Globus pallidus (tissue), 1 donor: ENCODE measurements at places on chromosomes 7 and 10.

DNA sequence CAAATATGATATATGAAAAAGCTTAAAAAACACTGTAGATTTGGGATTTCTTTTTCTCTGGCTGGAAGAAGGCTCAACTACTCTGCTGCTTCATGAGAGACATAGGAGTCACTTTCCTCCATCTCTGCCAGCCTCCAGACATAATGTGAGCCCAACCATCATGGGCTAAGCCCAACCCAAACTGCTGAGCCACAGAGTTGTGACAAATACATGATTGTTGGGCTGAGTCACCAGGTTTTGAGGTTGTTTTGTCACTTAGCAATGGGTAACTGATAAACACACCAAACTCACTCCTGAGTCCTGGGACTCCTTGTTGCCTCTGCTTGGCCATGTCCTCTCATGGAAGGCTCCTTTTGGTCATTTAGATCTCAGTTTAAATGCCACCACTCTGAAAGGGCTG is 381.8 kb upstream of the FZD8 start:
- DNase-seq: no peak

- no peak for DNase-seq
Observed at GRCh38 chr7:31982962-31983361, 87.2 kb downstream of the PDE1C start.

- DNase-seq: no peak
Observed at GRCh38 chr10:120989996-120990598, 138.9 kb downstream of the WDR11 start.

DNA sequence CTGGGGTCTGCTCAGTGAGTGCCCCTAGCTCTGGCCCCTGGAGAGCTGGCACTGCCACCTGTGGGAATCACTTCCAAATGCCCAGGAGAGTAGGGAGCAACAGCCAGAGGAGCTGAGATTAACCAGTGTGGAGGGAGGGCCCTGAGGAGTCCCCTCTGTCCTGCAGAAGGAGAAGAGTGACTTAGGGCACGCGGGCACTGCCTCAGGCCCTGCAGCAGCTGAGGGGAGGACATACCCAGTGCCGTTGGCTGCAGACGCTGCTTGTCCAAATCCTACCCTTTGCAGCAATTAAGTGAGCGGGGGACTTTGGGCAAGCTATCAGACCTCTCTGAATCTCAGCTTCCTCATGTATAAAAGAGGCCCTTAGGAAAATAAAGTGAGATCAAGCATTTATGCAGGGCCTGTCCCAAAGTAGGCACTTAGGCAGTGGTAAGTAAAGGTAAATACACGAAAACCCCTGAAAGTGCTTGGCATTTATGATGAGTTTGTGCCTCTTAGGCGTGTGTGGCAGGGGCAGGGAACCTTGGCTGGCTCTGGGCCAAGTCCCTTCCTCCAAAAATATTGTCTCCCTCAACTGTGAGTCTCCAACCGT is 16.9 kb downstream of the PRF1 start:
- no peak for DNase-seq

DNA sequence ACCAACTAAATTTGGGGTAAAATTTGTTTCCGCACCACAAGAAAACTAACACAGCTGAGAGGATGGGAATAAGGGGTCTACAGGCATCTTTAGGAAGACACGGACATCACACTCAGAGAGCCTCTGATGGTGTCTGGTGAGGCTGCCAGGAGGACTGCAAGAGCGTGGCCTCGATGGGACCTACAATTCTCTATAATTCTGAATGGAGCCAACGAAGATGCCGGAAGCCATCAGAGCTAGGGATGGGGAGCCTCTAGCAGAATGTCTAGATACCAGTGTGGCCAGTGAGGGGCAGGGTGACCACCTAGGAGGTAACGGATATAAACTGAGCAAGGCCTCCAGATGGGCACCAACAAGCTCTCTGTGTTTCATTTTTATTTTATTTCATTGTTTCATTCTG is 7.5 kb downstream of the GRID1 start:
- DNase-seq: no peak

DNA sequence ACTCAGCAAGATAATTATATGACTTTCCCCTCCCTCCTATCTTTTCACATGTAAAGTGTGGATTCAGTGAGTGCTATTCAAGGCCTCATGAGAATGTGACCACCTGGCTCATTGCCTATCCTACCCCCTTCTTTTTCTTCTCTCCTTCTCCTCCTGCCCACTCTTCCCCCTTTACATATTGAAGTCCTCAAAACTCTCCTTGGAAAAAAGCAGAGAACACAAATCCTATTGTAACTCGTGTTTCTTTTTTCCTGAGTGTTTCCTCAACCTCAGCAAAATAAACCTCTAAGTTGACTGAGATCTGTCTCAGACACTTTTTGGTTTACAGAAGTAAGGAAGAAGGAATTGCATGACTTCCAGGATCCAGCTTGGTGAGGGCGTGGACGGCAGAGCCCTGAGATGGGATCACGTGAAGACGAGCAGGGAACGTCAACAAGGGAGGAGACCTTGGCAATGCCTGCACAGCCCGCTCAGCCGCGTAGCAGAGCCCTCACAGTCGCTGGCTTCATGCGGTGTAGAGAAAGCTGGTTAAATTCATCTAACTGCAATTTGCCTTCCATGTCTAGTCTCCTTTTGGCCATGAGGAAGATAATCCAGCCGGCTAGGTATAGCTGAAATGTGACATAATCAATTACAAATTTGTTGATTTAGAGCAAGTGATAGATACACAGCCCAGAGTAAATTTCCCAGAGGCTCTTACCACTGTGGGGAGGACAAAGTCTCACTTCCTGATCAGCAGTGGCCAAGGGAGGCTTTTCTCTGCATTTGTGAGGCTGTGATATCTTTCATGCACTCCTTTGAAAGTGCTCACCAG is 75.7 kb downstream of the LYZL2 start:
- peak; percentile 9 for DNase-seq

GRCh38 chr10:77571490-77571889 is 66.1 kb downstream of the KCNMA1 start:
- no peak for DNase-seq

GRCh38 chr7:70589590-70589989 is 542.4 kb upstream of the GALNT17 start:
- DNase-seq: no peak

- DNase-seq: no peak
Observed at GRCh38 chr10:45624724-45625123, 47.8 kb downstream of the ZFAND4 start.

- DNase-seq: no peak
Observed at GRCh38 chr10:97522071-97522470, 23.3 kb downstream of the UBTD1 start.

- no peak for DNase-seq
Observed at GRCh38 chr7:141074162-141074991, 513 bp downstream of the TMEM178B start.

- DNase-seq: no peak
Observed at GRCh38 chr10:95414016-95414830, 123.4 kb upstream of the PDLIM1 start.

- DNase-seq: no peak
Observed at GRCh38 chr10:25831080-25831479, 102.9 kb upstream of the MYO3A start.

DNA sequence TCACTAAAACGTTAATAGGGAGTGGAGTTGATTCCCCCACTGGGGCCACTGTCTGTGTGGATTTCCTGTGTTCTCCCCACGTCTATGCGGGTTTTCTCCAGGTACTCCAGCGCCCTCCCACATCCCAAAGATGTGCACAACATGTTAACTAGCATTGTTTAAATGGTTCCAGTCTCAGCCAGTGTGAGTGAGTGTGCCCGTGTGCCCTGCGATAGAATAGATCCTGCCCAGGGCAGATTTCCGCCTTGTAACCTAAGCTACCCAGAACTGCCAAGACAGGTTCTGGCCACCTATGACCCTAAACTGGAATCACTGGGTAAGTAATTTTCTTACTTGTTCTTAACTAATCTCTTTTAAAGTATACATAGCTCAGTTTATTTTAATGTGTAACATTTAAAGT is 58.5 kb downstream of the CCDC6 start:
- no peak for DNase-seq

DNA sequence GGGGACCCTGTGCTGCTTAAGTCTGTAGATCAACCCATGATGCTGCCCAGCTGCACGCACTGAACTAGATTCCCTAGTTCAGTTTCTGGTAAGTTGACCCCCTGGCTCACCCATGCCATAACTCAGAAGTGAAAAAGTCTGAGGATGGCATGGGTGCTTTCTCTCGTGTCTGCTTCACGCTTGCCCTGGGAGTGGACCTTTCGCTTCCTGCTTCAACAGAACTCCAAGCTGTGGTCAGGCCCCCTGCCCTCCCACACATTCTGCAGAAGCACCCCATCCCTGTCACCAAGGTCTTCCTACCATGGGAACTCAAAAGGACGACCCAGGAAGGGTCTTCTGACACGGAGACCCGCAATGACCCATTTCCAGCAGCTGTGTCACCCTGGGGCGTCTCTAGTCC is 39.9 kb downstream of the LRRC18 start:
- DNase-seq: no peak

DNA sequence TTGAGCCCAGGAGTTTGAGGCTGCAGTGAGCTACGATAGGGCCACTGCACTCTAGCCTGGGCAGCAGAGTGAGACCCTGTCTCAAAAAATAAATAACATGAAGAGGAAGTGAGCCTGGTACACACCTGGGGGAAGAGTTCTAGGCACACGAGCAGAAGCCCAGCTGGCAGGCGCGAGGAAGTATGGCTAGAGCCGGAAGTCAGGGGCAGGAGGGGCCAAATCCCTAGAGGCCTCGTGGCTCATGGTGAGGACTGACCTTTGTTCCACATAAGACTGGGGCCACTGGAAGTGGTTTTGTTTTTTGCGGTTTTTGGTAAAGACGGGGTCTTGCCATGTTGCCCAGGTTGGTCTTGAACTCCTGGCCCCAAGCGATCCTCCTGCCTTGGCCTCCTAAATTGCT is 117.6 kb downstream of the HIP1 start:
- DNase-seq: no peak

DNA sequence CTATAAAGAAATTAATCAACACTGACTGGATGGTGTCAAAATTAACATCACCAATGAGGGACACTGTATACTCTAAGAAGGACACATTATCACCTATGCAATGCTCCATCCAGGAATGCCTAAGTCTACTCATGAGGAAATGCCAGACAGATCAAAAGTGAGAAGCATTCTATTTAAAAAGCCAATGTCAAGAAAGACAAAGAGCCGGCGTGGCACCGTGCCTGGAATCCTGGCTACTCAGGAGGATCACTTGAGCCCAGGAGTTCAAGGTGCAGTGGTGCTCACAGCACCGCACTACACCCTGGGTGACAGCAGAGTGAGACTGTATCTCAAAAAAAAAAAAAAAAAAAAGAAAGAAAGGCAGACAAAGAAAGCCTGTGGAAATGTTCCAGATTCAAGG is 45.5 kb upstream of the ANAPC16 start:
- no peak for DNase-seq

DNA sequence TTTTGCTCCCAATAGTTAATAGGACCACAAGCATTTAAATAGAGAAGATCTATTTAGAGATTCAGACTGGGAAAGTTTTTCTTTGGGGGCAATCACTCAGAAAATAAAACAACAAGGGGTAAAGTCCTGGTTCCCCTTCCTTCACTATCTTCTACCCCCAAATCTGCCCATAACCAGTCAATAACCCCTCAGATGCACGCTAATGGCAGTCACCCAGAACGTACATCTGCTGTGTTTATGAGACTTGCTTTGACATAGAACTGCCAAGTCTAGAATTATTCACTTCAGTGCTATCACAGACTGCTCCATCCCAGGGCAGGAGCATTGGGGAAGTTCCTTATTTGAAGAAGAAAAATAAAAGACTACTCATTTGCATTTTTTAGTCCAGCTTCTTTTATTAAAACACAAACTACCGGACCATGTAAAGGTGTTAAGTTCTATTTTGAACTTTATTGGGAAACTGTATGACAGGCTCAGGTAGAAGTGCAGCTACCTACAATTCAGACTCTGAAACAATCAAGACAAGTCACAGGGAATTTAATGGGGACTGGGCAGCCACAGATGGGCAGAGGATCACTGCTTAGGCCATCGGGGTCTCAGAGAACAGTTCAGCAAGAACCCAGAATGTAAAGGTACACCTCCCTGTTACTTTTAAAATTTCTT is 38.4 kb downstream of the ANK3 start:
- peak; percentile 72 for DNase-seq

DNA sequence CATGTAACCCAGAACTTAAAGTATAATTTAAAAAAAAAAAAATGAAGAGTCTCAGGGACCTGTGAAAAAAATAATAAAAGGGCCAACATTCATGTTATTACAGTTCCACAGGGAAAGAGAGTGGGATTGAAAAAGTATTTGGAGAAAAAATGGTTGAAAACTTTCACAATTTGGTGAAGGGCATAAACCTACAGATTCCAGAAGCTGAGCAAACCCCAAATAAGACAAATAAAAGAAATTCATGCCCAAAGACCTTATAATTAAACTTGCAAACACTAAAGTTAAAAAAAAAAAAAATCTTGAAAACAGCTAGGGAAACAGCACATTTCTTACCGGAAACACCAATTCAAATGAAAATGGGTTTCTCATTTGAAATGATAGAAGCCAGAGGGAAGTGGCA is 19.9 kb downstream of the VPS41 start:
- DNase-seq: no peak

DNA sequence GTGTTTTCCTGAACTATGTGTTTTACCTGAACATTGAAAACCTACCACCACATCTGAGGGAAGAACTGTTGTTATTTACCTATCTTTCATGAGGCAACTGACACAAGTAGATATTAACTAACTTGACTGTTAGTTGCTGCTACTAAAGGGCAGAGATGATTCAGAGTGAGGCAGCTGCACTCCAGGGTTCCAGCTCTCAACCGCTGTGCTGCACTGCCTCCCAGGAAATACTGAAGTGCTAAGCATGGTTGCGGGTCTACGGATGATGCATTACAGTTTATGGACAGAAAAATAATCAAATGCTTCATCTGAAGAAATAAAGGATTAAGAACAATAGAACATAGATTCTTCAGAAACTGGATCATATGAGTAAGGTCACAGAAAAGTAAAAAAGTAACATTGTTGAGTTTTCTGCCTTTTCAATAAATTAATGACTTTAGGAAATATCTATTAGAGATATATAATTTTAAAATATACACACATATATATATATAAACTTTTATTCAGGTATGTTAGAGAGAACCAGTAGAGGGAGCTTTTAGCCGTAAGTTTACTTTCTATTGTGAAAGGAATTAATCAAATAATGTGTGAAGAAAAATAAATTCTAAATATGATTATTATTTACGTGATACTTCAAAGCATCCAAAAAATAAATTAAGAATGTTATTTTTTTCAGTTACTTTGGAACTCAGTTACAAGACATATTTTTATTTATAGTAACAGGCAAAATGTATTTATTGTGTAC is 620.0 kb downstream of the CNTNAP2 start:
- no peak for DNase-seq

DNA sequence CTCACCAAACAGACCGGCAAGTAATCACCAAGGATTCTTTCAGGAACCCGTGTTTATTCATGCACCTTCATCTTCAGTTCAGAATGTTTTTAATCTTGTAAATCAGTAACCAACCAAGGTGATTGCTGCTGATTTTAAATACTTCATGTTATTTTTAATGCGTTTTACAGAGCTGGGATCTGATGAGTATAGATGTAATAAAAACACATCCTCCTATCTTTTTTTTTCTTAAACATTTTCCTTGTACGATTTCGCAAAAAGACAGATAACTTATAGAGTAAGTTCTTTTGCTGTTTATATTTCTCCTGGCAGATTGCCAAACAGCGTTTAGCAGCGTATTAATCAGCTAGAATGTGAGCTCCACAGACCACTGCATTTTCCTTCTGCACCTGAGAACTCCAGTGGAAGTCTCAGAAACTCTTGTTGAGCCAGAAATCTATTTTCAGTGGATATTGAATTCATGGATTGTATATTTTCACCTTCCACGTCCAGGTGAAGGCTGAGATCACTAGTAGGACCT is 397.8 kb upstream of the NRP1 start:
- no peak for DNase-seq

GRCh38 chr10:103822107-103822716 is 33.2 kb downstream of the SH3PXD2A start:
- no peak for DNase-seq
